ENCODE measurements at places on chromosomes 1 and 21. TPM values are rescaled to one million over a fixed set of nuclear protein-coding genes. Genes with fewer than 3 reads are reported as not detected.

DNA sequence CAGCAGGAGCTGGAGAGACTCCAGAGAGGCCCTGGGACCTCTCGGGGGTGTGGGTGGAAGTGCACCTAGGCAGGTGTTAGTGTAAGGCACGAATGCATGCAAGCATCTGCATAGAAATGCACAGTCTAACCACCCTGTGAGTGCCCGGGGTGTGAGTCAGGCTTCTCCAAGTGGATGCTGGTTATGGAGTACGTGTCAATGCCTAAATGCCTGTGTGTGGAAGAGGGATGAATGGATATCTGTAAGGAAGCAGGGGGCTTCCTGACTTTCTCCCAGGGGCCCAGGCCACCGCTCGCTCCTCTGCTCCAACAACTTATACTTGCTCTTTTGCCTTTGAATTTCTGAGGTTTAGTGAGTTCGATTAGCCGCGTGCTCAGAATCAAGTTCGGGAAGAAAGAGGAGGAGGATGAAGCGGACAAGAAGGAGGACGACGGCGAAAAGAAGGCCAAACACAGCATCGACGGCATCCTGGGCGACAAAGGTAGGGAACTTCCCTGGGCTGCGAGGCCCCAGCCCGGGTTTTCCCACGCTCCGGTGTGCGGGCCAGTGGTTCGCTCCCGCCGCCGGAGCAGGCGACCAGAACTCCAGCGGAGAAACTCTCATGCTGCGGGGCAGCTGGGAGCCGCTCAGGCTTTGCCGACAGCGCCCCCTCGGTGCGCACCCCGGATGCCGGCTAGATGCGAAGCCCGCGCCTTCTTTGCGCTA is 5.4 kb downstream of the PAX7 start:
- no peak for DNase-seq
- no peak overlapping the region for H3K4me3 ChIP-seq
- no peaks in the 10 kb centered on the region for H3K36me3 ChIP-seq
- H3K27me3 ChIP-seq, result peaks cover 4% of the 10 kb centered on the region
- H3K27ac ChIP-seq, result no peak overlapping the region

DNA sequence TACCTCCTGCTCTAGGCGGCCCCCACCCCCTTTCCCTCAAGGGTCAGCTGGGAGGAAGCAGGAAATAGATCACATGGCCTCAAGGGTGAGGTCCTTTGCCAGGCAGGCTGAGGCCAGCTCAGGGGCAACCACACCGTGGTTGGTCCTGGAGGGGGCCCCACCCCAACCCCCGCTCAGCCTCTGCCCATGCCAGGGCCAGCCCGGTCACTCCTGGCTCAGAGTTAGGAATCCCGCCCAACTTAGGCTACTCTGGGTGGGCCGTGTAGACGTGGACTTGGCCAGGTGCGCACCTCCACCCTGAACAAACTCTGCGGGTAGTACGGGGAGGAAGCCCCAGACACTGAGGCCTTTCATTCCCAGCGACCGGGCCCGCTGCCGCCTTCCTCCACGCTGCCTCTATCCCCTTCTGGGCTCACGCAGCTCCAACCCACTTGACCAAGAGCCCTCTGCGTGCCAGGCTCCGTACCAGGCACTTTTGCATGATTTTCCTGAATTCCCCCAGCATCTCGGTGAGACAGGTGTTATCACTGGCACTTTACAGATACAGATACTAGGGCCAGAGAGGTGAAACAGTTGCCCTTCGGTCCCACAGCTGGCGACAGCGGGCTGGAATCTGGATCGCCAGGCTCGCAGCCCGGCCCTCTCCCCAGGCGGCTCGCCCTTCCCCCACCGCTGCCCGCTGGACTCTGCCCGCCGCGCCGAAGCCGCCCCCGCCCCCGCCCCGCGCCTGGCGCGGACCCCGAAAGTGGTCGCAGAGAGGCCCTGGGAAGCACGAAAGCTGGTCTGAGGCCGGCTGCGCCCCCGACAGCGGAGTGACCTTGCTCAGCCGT is 769 bp downstream of the GALE start:
- H3K36me3 ChIP-seq, result no peaks in the 10 kb centered on the region
- peak; percentile 45 for DNase-seq
- peak overlapping the region; percentile 75 for H3K4me3 ChIP-seq
- H3K27ac ChIP-seq, result peak overlapping the region; percentile 88
- H3K4me1 ChIP-seq, result no peaks in the 10 kb centered on the region

DNA sequence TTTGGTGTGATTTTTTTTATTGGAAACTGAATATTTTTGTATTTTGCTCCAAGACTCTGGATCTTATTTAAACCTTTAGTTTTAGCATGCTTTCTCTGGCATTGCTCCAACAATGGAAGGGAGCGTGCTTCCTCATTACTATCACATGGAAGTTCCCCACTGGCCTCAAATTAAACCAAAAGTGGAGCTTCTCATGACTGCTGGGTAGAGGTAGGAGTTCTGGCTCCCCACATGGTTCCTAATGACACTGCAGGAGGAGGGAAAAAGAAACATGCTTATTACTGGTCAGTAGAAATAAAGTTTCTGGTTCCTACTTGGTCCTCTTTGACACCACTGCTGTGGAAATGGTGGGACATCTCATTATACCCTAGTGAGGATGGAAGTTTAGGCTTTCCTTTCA is 310.5 kb downstream of the PTGER3 start:
- no peaks in the 10 kb centered on the region for H3K4me1 ChIP-seq
- H3K27ac ChIP-seq, result no peak overlapping the region
- no peak overlapping the region for H3K4me3 ChIP-seq
- DNase-seq, result no peak

DNA sequence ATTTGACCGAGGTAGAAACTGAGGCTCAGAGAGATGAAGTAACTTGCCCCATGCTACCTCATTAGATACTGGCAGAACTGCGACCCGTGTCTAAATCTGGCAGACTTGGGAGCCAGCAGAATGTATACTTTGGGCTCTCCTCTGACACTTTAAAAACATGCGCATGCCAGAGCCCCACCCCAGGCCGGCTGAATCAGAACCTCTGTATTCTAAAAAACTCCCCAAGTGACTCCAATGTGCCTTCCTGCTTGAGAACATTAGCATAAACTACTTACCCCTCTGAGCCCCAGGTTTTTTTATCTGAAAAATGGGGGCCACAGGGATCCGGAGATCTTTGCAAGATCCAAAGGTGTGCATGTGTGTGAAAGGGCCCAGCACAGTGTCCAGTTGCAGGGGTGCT is 344.7 kb upstream of the USP24 start:
- no peak overlapping the region for H3K27ac ChIP-seq
- H3K27me3 ChIP-seq, result no peaks in the 10 kb centered on the region
- H3K4me3 ChIP-seq, result no peak overlapping the region
- no peaks in the 10 kb centered on the region for H3K4me1 ChIP-seq

DNA sequence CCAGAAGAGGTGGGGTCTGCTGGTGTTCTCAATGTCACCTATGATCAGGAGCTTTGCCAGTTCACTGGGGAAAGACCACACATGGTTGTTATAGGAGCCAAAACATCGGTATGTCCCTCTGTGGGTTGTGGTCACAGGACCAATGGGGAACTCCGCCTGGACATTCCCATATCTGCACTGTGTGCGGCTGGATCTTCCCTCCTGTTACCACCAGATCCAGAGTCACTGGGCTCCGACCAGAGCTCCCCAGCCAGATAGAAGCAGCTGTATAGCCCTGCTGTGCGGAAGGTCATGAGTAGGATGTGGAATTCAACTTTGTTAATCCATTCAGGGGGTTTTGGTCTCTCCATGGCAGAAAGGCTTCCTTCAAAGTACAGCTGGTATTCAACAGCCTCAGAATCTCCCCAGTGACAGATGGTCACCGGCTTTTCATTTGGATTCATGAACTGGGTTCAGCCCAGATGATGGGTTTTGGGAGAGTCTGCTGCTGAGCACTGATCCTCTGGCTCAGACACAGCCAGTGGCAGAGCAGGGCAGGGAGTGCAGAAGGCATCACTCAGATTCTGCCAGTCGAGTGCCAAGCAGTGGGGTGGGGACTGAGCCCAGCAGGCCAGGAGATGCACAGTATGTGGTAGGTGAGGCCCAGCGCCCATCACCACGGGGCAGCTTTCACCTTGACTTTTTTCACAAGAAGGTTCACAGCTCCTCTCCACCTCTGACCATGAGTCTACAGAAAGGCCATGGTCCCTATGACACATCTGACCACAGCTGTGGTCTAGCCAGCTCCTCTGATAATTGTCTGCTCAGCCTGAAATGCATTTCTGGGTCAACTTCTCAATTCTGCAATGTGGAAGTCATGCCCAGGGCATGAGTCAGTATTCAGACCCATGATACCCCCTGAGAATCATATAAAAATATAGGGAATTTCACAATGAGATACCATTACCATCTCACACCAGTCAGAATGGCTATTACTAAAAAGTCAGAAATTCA is 2.9 kb upstream of the SHCBP1L start:
- no peak overlapping the region for H3K4me3 ChIP-seq
- H3K36me3 ChIP-seq, result no peaks in the 10 kb centered on the region
- peaks cover 9% of the 10 kb centered on the region for H3K27me3 ChIP-seq
- DNase-seq, result no peak
- no peak overlapping the region for H3K27ac ChIP-seq
- no peaks in the 10 kb centered on the region for H3K4me1 ChIP-seq

The EPHA10 gene
- 0.67 TPM for total RNA-seq

The LEFTY2 gene
- total RNA-seq, result 20.5 TPM

All from uterus (tissue), 4 donors.